Ascending aorta (tissue), 2 donors: ENCODE measurements at places on chromosomes 5 and 9.
A peak's percentile ranks its signal among the peaks of the same experiment; 100 is the strongest.

DNA sequence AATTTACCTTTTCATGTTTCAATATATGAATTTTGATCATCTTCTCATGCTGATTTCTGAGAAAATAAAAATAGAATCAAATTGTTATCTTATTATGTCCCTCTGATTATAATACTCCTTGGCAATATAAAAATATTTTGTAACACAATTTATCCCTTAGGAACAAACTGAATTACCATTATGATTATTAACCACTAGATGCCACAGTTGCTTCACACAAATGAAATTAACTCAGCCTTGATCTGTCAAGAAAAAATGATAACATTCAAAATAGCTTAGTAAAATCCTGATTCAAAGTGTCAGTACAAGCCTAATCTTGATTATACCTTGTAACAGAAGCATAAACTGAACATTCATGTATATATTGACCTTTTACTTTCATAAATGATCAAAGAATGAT, 4.8 kb upstream of the CHSY3 start:
- no peaks in the 10 kb centered on the region for H3K36me3 ChIP-seq
- DNase-seq: no peak
- no peak overlapping the region for H3K27ac ChIP-seq
- no peak overlapping the region for H3K4me3 ChIP-seq
- no peaks in the 10 kb centered on the region for H3K27me3 ChIP-seq

DNA sequence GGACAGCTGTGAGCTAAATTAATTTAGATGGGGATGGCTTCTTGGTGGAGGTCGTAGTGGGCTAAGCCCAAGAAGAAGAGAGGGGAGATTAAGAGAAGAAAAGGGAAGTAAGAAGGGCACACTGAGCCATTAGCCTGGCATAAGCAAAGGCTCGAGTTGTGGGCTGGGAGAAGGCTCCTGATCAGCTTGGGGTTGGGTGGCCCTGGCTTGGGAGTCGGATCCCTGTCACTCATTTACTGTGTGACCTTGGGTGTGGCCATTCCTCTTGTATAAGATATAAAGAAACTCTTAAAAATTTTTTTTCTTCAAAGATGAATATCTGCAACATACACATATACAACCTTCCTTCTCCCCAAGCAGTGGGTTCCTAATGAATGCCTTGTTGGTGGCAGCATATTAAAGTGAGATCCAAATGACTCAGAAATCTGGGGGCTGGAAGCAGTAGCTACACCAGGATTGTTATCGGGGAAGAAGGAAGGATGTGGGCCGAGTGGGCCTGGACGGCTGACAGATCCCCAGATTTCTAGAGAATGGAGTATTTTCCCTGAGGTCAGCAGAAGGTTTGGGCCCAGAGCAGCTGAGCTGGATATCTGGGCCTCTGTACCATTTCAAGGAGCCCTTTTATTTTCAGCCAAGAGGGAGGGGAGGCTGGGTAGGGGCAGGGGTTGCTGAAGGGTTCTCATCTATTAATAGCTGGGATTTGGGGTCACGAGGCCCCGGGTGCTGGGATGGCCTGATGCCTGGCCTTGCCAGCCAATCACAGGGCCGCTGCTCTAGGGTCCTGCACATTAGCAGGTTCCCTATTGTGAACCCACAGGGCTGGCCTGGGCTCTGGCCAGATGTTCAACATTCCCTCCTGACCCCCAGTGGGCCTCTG, 52.1 kb downstream of the PPARGC1B start:
- H3K27me3 ChIP-seq: no peaks in the 10 kb centered on the region
- DNase-seq: no peak
- H3K27ac ChIP-seq: no peak overlapping the region
- no peaks in the 10 kb centered on the region for H3K36me3 ChIP-seq
- no peak overlapping the region for H3K4me3 ChIP-seq

- peak; percentile 86 for DNase-seq
- H3K27me3 ChIP-seq: no peaks in the 10 kb centered on the region
- H3K27ac ChIP-seq: peak overlapping the region; percentile 20
- no peaks in the 10 kb centered on the region for H3K36me3 ChIP-seq
- H3K4me1 ChIP-seq: no peaks in the 10 kb centered on the region
Measured at GRCh38 chr9:114278881-114279570, 43.9 kb upstream of the ORM1 start.

GRCh38 chr9:127837346-127837745, 17.1 kb downstream of the ENG start:
- peak overlapping the region; percentile 95 for H3K27ac ChIP-seq
- H3K27me3 ChIP-seq: no peaks in the 10 kb centered on the region
- no peak overlapping the region for H3K4me3 ChIP-seq
- DNase-seq: no peak
- peaks cover 19% of the 10 kb centered on the region for H3K36me3 ChIP-seq
- peaks cover 84% of the 10 kb centered on the region for H3K4me1 ChIP-seq
